ENCODE measurements at places on chromosomes 13 and 19. TPM values are rescaled to one million over a fixed set of nuclear protein-coding genes. Genes with fewer than 3 reads are reported as not detected.

Gene ARL11
- under 0.01 TPM for total RNA-seq

Gene PNPLA6
- 51.6 TPM for total RNA-seq

Gene KIR2DL1
- not detected for total RNA-seq

Gene CD37
- total RNA-seq: not detected

Gene LYPD5
- total RNA-seq: 16.4 TPM

Gene CDX2
- not detected for total RNA-seq

Gene CCDC194
- total RNA-seq: 0.07 TPM

Gene LGALS14
- total RNA-seq: not detected

Gene CBLC
- 120 TPM for total RNA-seq

Gene FGF21
- total RNA-seq: 0.34 TPM

Gene KLK4
- not detected for total RNA-seq

Gene ZNF723
- not detected for total RNA-seq

Gene SIGLEC10
- total RNA-seq: not detected

Gene SIGLEC5
- total RNA-seq: not detected

Gene CCDC169
- 2.4 TPM for total RNA-seq

Gene ETFB
- 26.7 TPM for total RNA-seq

Gene URAD
- not detected for total RNA-seq

Gene TECR
- 23.9 TPM for total RNA-seq

Gene RASGRP4
- total RNA-seq: not detected

Gene CNN1
- total RNA-seq: not detected

Gene KATNAL1
- total RNA-seq: 3.4 TPM

Gene TNNT1
- total RNA-seq: 27.6 TPM

Gene ZNF419
- 36.3 TPM for total RNA-seq

Gene MAP4K1
- not detected for total RNA-seq

Gene NCAN
- under 0.01 TPM for total RNA-seq

Gene THSD8
- total RNA-seq: not detected

Gene CRYL1
- total RNA-seq: 19.0 TPM

Gene CPB2
- not detected for total RNA-seq

Gene FFAR3
- not detected for total RNA-seq

Gene CRX
- total RNA-seq: not detected

Gene ZNF569
- total RNA-seq: 6.2 TPM

Gene ACP7
- 1.1 TPM for total RNA-seq

Gene AP1M2
- 115 TPM for total RNA-seq

Gene ZNF208
- 1.4 TPM for total RNA-seq

Gene KLK14
- under 0.01 TPM for total RNA-seq

Gene SIGLEC14
- total RNA-seq: not detected

All from nasal cavity respiratory epithelium epithelial cell of viscerocranial mucosa (primary cell).